Fibroblast of villous mesenchyme (primary cell): ENCODE measurements at places on chromosomes 5 and 9. TPM values are rescaled to one million over a fixed set of nuclear protein-coding genes. Genes with fewer than 3 reads are reported as not detected.

SPATA9 gene
- 1.3 TPM in 2 replicates for total RNA-seq

- peak; percentile 17 for DNase-seq
These were observed 4.6 kb downstream of the C5orf63 start for GRCh38 chr5:127068493-127069214.

DNA sequence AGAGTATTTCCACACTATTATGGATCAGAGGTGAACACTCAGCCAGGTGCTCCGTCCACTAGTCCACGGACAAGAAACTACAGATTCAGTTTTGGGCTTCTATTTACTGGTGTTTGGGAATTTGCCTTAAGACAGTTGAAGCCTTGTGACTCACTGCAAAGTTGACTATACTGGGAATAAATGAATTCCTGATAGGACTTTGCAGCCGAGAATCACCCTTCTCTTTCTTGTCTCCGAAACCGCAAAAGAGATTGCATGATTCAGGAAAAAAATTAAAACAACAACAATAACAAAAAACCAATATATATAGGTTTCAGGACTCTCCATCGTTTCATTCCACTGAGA, 716 bp downstream of the TMEM171 start:
- DNase-seq, result no peak

- no peak for DNase-seq
These were observed 6.7 kb downstream of the CDK9 start for GRCh38 chr9:127792417-127793031.

DNA sequence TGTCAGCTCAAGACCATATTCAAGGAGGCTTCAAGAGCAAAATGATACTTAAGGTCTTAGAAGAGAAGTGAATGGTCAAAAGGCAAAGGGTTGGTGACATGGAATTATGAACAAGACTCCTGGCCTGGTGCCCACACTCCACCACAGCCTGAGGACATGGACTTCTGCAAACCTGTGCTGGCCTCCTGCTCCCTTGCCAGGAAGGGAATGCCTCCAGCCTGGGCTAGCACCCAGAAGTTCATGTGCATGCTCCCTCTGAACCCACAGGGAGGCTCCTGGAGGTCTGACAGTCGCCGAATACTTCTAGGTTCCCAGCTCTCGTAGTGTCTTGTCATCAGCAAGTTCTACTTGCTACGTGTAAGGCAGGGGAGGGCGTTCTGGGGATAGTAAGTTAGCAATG, 156.7 kb downstream of the FSTL4 start:
- no peak for DNase-seq

GRCh38 chr5:135271533-135272310, 127.3 kb downstream of the MACROH2A1 start:
- DNase-seq, result peak; percentile 74
